ENCODE measurements at places on chromosomes 3 and 15. TPM values are rescaled to one million over a fixed set of nuclear protein-coding genes. Genes with fewer than 3 reads are reported as not detected.

The PFKFB4 gene
- total RNA-seq = 7.1 TPM

The PFN2 gene
- total RNA-seq = 429 TPM

The KLHL6 gene
- not detected for total RNA-seq

The CPN2 gene
- total RNA-seq = not detected

The ITIH1 gene
- total RNA-seq = not detected

All from osteocyte (in vitro differentiated cells).